Skin of body (tissue), 3 donors: ENCODE measurements at places on chromosomes 1 and 21. TPM values are rescaled to one million over a fixed set of nuclear protein-coding genes. Genes with fewer than 3 reads are reported as not detected.
A peak's percentile ranks its signal among the peaks of the same experiment; 100 is the strongest.

The SLC6A9 gene
- 3.6 TPM for total RNA-seq

DNA sequence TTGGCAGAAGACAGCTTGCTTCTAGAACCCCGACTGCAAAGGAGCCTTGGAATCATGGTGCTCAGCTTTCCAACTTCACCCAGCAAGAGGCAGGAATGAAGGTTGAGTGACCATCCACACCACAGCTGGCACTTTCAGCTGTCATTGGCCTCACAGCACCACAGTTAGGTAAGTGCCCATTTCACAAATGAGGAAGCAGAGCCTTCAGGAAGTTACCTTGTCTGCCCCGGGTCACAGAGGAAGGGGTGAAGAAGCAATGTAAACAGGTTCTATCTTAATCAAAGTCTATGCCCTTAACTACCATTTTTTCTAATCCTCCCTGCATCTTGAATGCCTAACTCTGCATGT lies 156.0 kb downstream of the GLUL start:
- no peak for DNase-seq

- no peak for DNase-seq
Observed at GRCh38 chr1:224185208-224185607, 2.2 kb downstream of the DEGS1 start.

DNA sequence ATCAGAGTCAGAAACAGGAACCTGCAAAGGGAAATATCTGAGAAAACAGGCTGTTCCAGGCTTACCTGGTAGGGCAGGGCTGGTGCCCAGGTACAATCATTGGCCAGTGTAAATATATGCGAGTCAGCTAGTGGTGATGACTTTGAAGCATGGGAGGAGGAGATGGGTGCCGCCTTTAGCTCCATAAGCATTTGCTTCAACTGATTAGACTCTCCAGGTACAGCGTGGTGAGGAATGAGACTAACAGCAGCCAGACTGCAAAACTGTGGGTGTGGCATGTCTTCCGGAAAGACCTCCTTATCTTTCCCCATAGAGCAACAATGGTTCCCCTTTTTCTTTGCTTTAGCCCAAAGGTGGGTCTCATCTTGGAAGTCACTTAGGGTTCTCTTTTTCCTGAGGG lies 137.2 kb downstream of the LRIG2 start:
- DNase-seq: no peak

The LCE3E gene
- total RNA-seq: 1.3 TPM

- no peak for DNase-seq
Observed at GRCh38 chr21:26914557-26914956, 52.3 kb downstream of the ADAMTS5 start.

- no peak for DNase-seq
Observed at GRCh38 chr1:222136869-222137268, 395.0 kb upstream of the DUSP10 start.

DNA sequence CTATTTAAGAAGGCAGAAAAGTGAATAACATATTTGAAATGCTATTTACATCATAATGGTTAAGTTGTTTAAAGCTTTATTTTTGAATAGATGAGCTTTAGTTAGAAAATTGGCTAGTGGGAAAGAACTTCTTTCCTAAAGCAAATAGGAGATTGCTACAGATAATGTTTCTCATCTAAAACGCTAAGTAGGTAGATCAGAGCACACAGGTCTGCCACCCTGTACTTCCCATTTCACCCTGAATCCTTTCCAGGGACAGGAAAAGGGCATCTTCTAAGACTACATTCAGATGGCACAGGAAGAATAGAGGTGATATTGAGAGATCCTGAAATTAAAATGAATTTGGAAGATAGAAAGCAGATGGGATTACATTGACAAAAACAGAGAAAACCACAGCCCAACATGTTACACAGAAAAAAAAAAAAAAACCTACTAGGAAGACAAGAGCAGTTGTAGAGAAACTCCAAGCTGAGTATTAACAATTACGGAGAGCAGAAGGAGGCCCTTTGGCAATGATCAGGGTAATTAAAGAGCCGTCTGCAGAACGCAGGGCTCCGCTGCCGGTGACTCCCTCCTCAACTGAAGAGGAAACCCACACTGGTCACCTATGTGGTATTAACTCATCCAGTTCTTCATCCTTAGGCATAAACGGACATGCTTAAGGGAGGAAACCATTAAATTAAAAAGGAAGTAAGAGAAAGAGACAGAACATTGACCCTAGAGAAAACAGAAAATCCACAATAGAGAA lies 53.6 kb upstream of the MAP10 start:
- no peak for DNase-seq

DNA sequence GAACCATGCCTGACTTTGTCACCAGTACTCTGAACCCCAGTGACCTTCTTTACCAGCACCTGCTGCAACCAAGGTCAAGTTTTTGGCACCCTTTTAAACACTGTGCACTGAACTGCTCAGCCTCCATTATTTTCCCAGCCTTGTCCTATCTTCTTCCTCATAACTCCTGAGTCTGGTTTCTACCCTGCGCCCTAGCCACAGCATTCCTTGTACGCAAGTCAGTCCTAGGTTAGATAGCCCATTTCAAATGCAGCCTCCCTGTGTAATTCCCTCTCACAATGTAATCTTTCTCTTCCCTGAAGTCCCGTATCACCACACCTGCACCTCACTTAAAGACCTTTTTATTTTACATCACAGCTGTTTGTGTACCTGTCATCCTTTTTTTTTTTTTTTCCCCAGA lies 37.2 kb downstream of the DNTTIP2 start:
- DNase-seq: no peak

The FAM72C gene
- total RNA-seq: 0.59 TPM

GRCh38 chr1:72851597-72851996 lies 569.3 kb upstream of the NEGR1 start:
- DNase-seq: no peak

DNA sequence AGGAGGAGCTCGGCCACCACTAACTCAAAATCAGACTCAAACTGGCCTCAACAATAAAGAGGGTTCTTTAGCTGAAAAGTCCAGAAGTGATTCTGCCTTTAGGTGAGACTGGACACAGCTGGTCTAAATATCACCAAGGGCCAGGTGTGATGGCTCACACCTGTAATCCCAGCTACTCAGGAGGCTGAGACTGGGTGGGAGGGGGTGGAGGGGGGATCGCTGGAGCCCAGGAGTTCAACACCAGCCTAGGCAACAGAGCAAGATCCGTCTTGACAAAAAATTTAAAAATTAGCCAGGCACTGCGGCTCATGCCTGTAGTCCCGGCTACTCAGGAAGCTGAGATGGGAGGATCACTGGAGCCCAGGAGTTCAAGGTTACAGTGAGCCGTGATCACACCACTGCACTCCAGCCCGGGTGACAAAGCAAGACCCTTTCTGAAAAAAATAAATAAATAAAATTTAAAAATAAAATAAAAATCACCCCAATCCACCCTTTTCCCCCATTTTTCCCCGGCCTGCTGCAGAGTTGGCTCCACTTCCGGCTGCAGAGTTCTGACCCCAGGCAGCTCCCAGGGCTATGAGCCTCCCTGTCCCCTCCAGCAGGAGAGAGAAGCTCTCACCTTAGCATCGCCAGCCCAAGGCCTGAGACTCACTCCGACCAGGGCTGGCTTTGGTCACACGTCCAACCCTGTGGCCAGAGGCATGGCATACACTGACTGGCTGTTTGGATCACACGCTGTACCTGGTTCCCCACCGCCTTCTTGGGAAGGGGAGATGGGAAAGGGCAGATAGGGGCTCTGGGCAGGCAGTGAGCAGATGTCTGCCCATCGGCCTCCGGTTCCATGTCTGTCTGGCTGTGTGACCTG lies 87.3 kb upstream of the IFFO2 start:
- DNase-seq: no peak

DNA sequence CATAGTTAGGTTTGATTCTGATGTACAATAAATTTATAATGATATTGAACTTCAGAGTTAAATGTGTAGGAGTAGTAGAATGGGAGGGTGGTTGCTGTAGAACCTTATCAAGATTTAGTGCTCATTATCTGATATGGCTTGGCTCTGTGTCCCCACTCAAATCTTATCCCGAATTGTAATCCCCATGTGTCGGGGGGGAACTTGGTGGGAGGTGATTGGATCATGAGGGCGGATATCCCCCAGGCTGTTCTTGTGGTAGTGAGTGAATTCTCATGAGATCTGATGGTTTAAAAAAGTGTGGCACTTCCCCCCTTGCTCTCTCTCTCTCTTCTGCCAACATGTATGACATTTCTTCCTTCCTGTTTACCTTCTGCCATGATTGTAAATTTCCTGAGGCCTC lies 265.5 kb downstream of the GRIK1 start:
- DNase-seq: no peak

- DNase-seq: no peak
Observed at GRCh38 chr1:116794371-116794770, 40.1 kb downstream of the CD2 start.

The ADCY10 gene
- total RNA-seq: 0.20 TPM

GRCh38 chr1:168688644-168689326 lies 40.2 kb downstream of the DPT start:
- no peak for DNase-seq

DNA sequence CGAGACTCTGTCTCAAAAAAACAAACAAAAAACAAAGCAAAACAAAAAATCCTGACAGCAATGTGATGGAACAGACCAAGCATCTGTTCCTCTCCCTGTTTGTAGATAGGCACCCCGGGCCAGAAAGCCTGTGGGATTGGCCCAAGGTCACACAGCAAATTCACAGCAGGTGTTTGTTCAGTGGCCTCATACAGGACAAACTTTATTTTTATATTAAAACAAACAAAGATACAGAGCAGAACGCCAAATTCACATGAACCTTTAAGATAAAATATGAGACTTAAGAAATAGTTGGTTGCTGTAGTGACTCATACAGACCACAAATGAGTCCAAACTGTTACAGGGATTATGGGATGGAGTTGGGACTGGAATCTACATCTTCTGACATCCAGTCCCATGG lies 2.3 kb upstream of the CELA2A start:
- no peak for DNase-seq

- DNase-seq: no peak
Observed at GRCh38 chr1:55214212-55214933, 791 bp downstream of the USP24 start.

GRCh38 chr1:201220388-201220715 lies 29.7 kb downstream of the IGFN1 start:
- DNase-seq: no peak

The CYP4A22 gene
- total RNA-seq: not detected

- DNase-seq: peak; percentile 49
Observed at GRCh38 chr1:182595641-182596240, 6.7 kb upstream of the RNASEL start.

- DNase-seq: peak; percentile 44
Observed at GRCh38 chr1:88063605-88064004, 620.5 kb upstream of the PKN2 start.

GRCh38 chr1:230299191-230300006 lies 126.7 kb downstream of the PGBD5 start:
- DNase-seq: no peak

The AMY2B gene
- 20.8 TPM for total RNA-seq

The CLCA1 gene
- not detected for total RNA-seq

The DENND2C gene
- 14.9 TPM for total RNA-seq

DNA sequence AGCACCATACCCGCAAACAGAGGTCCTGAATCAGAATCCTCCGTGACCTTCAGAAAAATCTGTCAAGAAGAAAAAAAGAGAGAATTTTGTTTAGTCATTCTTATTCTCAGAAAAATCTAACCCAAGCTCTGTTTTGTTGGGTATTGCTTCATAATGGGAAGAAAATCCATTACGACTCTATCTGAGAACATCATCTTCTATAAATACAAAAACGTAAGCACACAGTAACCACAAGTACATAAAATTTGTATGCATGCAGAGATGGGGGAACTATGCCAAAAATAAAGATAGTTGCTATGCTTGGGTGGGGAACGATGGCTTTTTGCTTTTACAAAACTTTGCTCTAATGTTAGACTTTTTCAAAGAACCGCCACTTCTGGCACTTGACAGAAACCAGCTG lies 84.2 kb downstream of the ABCA4 start:
- DNase-seq: no peak

The KRTAP19-3 gene
- 9.7 TPM for total RNA-seq

- DNase-seq: no peak
Observed at GRCh38 chr1:7388141-7388487, 383.0 kb upstream of the VAMP3 start.

The MPZ gene
- 26.5 TPM for total RNA-seq

GRCh38 chr1:60848583-60849188 lies 233.7 kb upstream of the NFIA start:
- no peak for DNase-seq

The PRAMEF8 gene
- total RNA-seq: not detected

The EDARADD gene
- 3.0 TPM for total RNA-seq

The GJA5 gene
- 5.3 TPM for total RNA-seq

- DNase-seq: no peak
Observed at GRCh38 chr1:247884797-247885413, 10.5 kb upstream of the OR2W3 start.

GRCh38 chr1:151534662-151535278 lies 5.3 kb upstream of the TUFT1 start:
- no peak for DNase-seq

DNA sequence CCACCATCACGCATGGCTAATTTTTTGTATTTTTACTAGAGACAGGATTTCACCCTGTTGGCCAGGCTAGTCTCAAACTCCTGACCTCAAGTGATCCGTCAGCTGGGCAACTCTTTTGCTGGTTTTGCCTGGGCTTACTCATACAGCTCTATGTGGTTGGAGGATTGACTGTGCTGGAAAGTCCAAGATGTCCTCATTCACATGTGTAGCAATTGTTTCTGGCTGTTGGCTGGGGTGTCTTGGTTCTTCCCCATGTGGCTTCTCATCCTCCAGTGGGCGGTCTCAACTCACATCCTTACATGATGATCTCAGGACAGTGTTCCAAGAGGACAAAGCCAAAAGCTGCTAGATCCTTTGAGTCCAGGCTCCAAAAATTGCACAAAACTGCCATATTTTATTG lies 53.3 kb downstream of the TEX35 start:
- no peak for DNase-seq

DNA sequence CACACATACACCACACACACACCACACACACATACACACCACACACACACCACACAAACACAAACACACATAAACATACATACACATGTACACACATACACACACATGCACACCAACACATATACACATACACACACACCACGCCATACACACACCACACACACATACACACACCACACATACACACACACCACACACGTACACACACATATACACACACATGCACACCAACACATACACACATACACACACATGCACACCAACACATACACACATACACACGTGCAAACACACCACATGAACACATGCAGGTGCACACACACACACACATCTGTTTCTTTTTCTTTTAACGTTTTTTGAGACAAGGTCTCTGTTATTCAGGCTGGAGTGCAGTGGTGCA lies 41.0 kb upstream of the SLC45A1 start:
- DNase-seq: no peak

- DNase-seq: no peak
Observed at GRCh38 chr1:172906778-172907592, 143.8 kb downstream of the TNFSF18 start.

DNA sequence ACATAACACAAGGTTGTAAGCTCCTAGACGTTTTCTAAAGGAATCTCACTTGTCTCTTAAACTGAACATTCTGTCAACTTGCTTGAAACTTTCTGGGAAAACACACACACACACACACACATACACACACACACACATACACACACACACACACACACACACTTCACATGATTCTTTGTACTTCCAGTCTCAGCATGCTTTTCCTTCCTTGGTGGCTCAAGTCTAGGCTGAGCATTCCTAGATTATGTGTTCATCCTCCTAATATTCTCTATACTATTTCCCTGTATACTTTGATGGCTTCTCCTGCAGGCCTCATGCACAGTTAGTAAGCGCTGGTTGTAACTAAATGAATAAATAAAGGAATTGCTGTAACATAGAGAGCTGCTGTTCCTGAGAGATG lies 372.1 kb downstream of the PTPRC start:
- no peak for DNase-seq

The IQCC gene
- 3.5 TPM for total RNA-seq

The ERICH3 gene
- total RNA-seq: 0.10 TPM

The ANKRD35 gene
- total RNA-seq: 12.9 TPM
